Right ventricle myocardium superior (tissue), 1 donor: ENCODE measurements at places on chromosomes 5 and 9. TPM values are rescaled to one million over a fixed set of nuclear protein-coding genes. Genes with fewer than 3 reads are reported as not detected.

The OR13F1 gene
- not detected for total RNA-seq

The MAMDC2 gene
- 10.0 TPM for total RNA-seq

The ZDHHC11 gene
- 55.6 TPM for total RNA-seq

DNA sequence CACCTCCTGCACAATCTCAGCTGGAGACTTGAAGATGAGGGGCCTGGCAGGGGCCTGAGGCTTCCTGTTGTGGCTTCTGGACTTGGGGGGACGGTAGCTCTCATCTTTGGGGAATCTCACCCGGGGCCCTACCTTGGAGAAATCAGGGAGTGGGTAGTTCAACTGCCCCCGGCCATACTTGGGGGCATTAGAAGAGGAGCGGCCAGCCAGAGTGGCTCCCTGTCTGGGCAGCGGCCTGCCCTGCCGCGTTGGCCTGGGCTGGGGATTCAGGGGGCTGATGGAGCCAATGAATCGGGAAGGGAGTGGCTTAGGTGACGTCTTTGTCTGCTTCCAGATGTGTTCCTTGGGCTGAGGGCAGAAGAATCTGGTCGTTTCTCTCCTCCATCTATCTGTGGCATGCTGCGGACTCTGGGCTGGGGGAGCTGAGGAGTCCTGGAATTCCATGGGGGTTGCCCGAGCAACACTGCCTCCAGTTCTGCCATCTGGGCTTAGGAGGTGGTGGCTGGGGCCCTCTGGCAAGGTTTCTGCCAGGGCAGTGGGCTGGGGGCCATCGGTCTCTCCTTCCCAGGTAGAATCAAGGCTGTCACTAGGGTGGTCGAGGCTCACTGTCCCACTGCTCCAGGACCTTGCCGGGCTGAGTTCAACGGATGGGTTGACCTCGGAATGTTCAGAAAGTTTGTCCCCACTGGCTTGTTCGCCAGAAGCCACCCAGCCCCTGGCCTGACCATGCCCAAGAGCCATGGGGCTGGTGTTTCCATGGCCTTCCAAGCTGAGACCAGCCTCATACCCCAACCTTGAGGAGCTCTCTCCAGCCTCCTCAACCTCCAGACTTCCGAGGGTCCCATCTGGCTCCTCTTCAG lies 11.0 kb downstream of the AKNA start:
- no peak for DNase-seq

- no peak for DNase-seq
Observed at GRCh38 chr5:50401336-50401735, 39.8 kb downstream of the EMB start.

DNA sequence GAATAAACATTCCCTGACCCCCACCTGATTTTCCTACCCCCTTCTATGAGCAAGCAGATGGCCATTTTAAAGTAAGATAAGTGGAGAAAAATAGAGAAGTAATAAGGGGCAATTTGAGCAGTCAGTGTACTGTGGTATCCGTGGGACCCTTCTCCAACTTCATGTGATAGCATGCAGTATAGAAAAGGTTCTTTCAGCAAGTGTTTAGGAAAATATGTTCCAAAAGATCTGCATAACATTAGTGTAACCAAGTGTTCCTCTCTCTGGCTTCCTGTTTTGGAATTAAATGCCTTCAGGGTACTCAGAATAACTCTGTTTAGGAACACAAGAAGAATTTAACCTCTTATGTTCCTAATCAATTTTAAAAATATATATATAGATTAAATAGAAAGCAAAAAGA lies 134.9 kb downstream of the ATG10 start:
- no peak for DNase-seq
